ENCODE measurements at places on chromosomes 2 and 18.

- no peak for DNase-seq
Measured at GRCh38 chr2:134588556-134588955, 130.2 kb downstream of the TMEM163 start.

- no peak for DNase-seq
Measured at GRCh38 chr2:42999856-43000241, 207.5 kb upstream of the HAAO start.

- no peak for DNase-seq
Measured at GRCh38 chr18:44521668-44522022, 159.0 kb upstream of the SETBP1 start.

- peak; percentile 76 for DNase-seq
Measured at GRCh38 chr2:65026704-65027464, 29.3 kb upstream of the CEP68 start.

- DNase-seq, result no peak
Measured at GRCh38 chr2:226446406-226447001, 353.1 kb downstream of the IRS1 start.

DNA sequence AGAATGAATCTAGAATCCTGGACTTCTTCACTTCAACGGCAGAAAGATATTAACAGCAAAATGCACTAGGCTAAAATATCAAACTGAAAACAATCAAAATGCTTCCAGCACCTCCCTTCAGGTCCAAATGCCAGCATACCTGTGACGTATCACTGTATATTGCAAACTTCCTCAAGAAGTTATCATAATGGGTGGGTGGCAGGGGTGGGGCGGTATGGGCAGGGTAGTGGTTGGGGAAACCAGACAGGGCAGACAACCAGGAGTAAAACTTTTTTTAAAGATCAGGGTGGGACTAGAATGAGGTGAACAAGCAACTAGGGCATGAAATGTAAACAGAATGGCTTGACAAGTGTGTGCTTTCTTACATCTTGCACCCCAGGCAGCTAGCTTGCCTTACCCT, 140.9 kb downstream of the SATB2 start:
- DNase-seq, result no peak

- no peak for DNase-seq
Measured at GRCh38 chr2:220332886-220333285, 705.5 kb downstream of the SLC4A3 start.

DNA sequence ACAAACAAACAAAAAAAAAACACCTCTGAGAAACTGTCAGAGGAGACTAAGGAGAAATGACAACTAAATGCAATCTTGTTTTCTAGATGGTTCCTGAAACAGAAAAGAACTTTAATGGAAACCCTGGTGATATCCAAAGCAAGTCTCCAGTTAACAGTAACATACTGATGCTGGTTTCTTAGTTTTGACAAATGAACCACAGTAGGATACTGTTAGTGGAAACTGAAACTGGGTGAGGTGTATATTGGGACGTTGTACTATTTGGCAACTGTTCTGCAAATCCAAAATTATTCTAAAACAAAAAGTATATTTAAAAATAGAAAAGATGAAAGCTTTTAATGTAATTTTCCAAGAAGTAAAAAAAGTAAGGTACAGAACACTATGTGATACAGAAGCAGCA, 11.4 kb downstream of the SESTD1 start:
- DNase-seq, result no peak
